ENCODE measurements at places on chromosomes 11 and 22.

DNA sequence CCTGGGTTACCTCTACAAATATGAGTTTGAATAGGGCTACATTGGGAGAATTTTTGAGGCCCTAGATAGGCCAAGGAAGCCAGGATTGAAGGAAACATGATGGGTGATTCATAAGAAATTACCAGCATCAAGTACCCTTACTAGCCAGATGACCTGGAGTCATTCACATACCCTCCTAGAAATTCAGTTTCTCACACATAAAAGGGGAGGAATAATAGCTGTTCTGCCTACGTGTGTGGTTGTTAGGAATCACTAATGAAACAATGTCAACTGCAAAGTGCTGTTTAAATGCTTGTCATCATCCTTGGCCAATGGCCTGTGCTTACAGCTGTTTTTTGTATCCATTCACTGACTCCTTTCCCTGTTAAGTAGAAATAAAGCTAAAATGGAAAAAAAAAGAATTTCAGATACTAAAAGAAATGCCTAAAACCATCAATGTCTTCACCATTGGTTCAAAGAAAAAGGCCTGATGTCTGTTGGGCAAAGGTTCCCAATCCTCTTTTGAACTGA lies 114.4 kb downstream of the NCAM1 start:
- DNase-seq = no peak

GRCh38 chr11:47437218-47437745 lies 11.0 kb upstream of the PSMC3 start:
- DNase-seq = no peak

DNA sequence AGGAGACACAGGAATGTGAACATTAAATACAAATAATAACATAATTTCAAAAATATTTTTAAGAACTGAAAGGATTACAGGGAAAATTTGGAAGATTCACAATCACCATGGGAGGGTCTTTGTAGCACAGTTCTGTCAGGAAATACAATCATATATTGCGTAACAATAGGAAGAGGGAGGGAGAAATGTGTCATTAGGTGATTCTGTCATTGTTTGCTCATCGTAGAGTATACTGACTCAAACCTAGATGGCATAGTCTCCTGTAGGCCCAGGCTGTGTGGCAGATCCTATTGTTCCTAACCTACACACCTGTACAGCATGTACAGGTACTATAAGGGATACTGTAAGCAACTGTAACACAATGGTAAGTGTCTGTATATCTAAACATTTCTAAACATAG lies 330.4 kb downstream of the BRD1 start:
- DNase-seq = no peak

GRCh38 chr11:15097411-15097810 lies 17.3 kb upstream of the INSC start:
- no peak for DNase-seq

- no peak for DNase-seq
These were observed 417 bp upstream of the PHETA2 start for GRCh38 chr22:42073621-42074041.

GRCh38 chr22:23574877-23575276 lies 5.2 kb downstream of the IGLL1 start:
- DNase-seq = no peak

DNA sequence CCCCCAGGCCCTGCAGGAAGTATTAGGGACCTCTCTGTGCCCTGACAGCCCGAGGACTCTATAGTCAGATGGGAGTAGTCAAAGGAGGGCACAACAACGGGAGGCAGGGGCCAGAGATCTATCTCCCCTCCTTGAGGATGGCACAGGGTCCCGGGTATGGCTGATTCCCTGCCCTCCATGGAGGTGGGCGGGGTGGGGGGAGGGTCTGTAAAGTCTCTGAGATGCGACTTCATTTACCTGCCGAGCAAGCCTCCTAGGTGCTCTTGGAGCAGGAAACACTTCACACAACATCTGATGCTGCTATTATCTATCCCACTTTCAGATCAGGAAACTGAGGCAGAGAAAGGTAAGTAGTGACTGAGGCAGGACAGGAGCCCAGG lies 769 bp upstream of the CDC42EP1 start:
- DNase-seq = no peak
